ENCODE measurements at places on chromosomes 5 and 9. TPM values are rescaled to one million over a fixed set of nuclear protein-coding genes. Genes with fewer than 3 reads are reported as not detected.

The VLDLR gene
- total RNA-seq: 2.0 TPM

- peak; percentile 96 for DNase-seq
These were observed 8.5 kb upstream of the SPEF2 start for GRCh38 chr5:35608881-35609779.

GRCh38 chr5:51678330-51678729 is 295.1 kb downstream of the ISL1 start:
- DNase-seq: no peak

The C9 gene
- total RNA-seq: not detected

The STK32A gene
- not detected for total RNA-seq

DNA sequence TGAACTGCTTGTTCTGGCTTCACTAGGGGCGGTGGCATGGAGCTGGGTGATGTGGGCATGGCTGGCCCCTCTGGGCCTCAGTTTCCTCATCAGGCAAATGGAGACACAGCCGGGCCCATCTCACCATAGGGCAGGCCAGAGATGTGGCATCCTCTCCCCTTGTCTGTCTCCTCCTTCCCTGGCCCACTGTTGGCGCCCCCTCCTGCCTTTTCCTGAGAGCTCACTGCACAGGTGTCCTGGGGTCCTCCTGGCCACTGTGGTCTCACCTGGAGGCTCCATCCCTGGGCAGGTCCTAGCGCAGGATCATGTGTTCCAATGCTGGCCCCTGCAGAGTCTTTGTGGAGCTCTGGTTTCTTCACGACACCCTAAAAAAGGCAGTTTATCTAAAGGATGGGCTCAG is 53.5 kb downstream of the NEK6 start:
- DNase-seq: no peak

The ADGRD2 gene
- not detected for total RNA-seq

DNA sequence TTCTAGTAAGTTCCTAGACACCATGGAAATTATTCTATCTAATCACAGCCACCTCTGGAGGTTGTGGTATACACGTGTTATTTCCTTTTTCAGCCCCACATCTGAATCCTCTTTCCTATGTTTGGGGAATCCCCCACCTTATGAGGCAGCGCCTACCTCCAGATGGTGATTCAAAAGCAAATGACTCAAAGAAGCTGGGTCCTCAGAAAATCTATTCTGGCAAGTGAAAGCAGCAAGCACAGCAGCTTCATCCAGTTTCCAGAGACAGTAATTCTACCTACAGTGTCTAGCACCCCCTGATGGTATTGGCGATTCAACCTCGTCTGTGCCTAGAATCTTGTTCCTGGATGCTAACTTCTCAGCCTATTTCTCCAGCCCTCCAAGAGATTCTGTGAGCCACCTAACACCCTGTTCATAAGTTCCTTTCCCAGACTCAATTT is 43.0 kb downstream of the STRBP start:
- peak; percentile 16 for DNase-seq

- no peak for DNase-seq
These were observed 11.0 kb downstream of the NCS1 start for GRCh38 chr9:130183133-130183762.

The PFN3 gene
- not detected for total RNA-seq

DNA sequence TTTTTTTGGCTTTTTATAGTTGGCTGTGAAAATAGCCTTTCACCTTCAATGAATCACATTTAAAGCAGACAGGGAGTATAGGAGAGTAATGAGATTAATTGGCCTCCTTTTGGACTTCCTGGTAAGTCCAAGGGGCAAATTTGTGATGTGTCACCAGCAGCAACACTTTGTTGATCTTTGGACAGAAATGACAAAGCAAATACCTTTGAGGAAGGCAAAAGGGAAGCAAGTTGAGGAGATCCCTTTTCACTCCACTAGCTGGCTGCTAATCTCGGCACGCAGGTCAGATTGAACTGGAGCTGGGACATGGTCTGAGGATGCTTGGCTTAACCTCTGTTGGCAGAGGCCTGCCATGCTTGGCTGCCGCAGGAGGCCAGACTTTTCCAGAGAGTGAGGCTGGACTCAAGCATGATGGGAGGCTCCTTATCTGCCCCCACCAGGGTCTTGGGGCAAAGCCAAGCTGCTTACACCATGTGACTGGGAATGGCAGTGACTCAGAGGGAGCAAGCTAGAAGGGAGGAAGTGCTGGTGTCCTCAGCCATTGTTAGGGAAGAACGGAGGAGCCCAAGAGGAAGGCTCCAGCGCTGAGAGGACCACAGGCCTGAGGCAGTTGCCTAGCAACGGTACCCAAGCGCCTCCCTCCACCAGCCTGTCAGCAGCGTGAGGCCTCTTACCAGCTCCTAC is 174.5 kb upstream of the MAP1B start:
- DNase-seq: peak; percentile 88

The SREK1 gene
- 113 TPM for total RNA-seq

DNA sequence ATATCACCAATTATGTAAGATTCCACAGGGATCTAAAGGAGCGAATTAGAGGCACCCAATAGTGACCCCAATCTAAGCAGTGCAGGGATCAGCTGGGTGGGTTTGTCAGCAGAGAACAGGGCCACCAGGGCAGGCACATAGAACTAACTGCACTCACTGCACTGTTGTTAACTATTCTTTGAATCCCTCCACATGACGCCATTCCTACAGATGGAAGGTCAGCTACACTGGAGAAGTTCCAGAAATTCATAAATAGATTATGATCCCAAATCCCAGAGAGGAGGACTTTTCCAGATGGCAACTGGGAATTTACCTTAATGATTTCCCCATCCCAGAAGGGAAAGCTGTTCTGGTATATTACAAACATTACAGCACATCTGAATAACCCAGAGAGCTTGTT is 84.2 kb downstream of the THBS4 start:
- DNase-seq: no peak

DNA sequence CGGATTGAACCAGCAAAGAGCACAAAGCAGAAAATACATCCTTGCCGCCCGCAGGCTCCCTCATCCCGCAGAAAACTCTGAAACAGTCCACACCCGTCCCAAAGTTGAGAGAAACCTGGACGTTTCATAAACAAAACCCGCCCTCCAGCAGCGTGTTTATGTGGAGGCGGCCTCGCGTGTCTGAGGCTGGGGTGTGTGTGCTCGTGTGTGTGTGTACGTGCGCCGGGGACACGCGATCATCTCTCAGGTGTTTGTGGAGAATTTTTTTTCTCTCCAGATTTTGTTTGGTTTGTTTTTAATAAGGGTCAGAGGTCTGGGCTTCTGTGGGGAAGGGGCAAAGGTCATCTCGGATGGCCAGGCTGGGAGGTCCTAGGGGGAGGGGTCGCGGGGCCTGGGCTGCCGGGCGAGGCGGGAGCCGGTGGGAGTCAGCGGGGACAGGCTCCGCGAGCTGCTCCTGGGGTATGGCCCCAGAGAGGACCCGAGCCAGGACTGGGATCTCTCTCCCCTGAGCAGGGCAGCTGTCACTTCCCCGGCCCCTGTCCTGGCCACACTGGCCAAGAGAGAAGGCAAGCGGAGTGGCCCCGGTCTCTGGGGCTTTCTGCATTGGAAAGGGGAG is 206.4 kb downstream of the C9orf50 start:
- peak; percentile 55 for DNase-seq

DNA sequence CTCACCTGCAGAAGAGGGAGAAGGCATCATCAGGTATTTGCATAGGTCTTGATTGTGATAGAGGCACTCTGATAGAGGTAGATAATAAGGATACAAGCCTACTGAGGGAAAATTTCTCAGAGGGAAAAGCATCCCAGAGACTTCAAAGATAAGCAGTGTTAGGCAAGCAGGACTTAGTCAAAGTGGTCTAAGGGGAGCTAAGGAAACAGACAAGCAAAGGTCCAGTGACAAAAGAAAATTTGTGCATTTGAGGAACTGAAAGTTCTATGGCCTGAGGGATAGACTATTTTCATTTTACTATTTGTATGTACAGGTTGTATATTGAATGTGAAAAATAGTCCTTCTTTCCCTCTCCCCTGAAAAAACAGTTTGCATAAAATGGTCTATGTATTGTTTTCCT is 27.4 kb downstream of the OXCT1 start:
- DNase-seq: no peak

GRCh38 chr9:4228606-4229005 is 71.3 kb downstream of the GLIS3 start:
- peak; percentile 59 for DNase-seq

GRCh38 chr9:112757282-112757883 is 6.8 kb downstream of the SNX30 start:
- DNase-seq: no peak

The SLC9A3 gene
- total RNA-seq: 11.5 TPM

DNA sequence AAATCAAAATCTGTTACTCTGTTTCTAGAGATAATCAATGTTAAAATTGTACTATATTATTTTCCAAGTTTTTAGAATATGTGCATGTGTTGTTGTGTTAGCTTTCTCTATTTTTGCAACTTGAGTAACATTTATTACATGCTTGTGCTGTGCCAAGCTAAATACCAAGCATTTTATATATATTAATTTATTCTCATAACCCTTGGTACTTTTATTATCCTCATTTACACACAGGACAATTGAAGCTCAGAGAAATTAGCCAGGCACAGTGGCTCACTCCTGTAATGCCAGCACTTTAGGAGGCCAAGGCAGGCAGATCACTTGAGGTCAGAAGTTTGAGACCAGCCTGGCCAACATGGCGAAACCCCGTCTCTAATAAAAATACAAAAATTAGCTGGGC is 254.0 kb upstream of the DMRT1 start:
- DNase-seq: no peak

The TTC23L gene
- total RNA-seq: not detected

GRCh38 chr5:132671000-132671399 is 2.8 kb upstream of the IL4 start:
- DNase-seq: no peak

DNA sequence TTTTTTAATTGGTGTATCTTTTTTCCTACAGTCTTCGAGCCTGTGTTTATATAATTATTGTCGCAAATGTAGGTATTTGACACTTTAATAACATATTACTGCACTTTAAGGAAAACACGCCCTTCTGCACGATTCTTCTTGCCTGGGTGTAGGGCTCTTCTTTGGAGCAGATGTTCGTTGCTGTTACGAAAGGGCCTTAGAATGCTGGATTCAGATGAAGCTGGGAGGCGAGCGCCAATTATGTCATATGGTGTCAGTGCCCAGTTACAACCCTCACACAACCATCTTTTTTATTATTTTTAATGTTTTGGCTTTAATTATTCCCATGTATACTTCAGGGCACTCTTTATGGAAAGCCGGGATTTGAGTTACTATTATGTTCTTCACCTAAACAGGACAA is 553.0 kb downstream of the EBF1 start:
- DNase-seq: no peak

GRCh38 chr5:116509483-116510244 is 65.0 kb downstream of the SEMA6A start:
- DNase-seq: no peak

DNA sequence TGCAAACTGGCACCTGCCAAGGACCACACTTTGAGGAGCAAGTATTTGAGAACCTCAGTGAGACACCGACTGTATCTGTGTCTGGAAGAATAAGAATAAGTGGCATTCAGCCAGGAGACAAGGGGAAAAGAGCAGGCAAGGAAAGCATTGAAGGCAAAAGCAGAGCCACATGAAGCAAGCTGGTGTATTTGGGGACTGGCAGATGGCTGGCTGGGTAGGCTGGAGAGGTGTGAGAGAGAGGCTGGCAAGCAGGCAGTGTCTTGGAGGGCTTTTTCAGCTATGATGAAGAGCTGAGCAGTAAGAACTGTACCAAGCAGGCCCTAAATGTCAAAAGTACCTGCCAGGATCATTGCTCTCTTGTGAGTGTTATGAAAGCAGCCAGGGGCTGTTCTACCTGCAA is 14.1 kb upstream of the C5orf58 start:
- DNase-seq: no peak

The UGT3A1 gene
- total RNA-seq: not detected

DNA sequence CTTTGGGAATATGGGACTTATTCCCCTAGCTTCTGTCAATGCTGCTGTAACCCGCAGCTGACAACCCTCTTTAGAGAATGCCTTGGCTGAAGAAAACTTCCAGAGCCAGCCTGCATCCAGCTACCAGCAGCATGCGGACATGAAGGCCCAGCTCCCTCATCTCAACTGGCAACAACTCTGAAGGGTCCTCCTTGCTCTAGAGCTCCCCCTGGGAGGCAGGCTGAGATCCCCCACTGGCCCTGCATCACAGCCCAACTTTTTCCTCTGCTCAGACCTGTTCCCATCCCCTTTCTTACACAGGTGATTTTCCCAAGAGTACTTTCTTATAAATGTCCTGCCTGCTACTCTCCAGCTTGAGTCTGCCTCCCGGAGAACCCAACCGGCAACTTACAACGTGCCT is 18.7 kb upstream of the WNT8A start:
- peak; percentile 13 for DNase-seq

The PLAC8L1 gene
- not detected for total RNA-seq

- no peak for DNase-seq
These were observed 208.1 kb downstream of the GNA14 start for GRCh38 chr9:77440057-77440456.

DNA sequence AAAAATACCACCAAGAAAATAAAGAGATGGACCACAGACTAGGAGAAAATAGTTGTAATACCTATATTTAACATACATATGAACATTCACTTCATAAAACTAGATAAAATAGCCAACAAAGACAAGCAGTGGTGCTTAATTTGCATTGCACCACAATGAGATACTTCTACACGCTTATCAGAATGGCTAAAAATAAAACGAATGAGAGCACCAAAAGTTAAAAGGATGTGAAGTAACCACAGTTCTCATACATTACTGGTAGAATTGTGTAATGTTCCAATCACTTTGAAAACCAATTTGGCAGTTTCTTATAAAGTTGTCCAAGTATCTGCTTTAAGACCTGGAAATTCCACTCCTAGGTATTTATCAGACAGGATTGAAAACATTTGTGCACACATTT is 198.9 kb upstream of the SGCD start:
- no peak for DNase-seq

- no peak for DNase-seq
These were observed 28.7 kb downstream of the TLE4 start for GRCh38 chr9:79600466-79600865.

GRCh38 chr5:55441954-55442353 is 92.8 kb downstream of the PLPP1 start:
- DNase-seq: no peak

GRCh38 chr9:91391412-91391811 is 29.7 kb upstream of the AUH start:
- no peak for DNase-seq

Data from HT-29 (cell line).